NCI-H1092 (cell line): ENCODE measurements at places on chromosomes 3 and 15.
A peak's percentile ranks its signal among the peaks of the same experiment; 100 is the strongest.

DNA sequence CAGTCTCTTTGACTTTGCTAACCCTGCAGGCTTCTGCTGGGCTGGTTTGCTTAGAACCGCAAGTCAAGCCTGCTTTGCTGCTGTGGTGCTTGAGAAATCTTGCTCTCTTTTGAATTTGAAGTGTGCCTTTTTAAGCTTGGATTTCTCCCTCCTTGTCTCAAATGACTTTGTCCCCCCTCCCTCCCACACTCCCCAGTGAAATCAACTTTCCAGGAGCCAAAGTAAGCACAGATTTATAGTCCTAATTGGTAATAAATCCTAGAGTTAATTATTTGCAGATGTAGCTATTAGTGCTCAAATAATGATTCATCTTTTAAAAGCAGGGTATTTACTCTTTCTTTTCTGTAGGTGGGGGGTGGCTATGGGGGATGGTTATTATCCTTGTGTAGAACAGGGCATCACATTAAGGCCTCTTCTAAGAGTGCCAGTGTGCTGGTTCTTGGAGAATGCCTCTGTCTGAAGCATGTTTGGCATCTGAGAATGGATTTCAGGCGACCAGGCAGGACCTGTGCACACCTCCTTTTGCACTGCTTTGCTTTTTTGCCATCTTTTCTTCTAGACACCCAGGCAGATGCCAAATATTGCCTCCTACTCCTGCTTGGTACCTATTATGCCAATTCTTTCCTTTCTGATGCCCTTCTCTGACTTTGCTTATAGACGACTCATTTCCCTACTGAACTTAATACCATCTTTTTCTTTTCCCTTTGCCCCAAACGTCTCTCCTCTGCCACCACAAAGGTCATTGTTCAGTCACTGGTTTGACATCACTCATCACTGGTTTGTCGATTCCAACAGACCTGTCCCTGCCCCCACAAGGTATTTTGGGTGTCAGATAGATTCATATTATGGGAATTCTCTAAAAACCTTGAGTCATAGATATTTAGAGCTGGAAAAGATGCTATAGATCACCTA, 50.7 kb downstream of the CLDN11 start:
- DNase-seq = peak; percentile 44

DNA sequence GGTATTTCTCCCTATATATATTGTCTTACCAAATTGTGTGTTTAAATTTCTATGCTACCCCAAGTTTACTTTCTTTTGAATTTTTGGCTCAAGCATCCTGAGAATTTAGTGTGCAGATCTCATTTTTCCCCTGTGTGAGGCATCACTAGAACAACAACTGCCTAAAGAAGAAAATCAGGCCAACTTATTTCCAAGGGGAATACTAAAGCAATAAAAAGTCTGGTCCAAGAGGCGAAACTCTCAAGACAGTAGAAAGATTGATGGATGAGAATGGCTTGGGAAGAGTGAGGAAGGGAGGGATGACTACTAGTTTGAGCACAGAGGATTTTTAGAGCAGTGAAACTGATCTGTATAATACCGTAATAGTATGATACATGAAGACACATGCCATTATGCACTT, 86.3 kb upstream of the CFAP20DC start:
- no peak for DNase-seq

- DNase-seq = no peak
These were observed 106.1 kb downstream of the WDR76 start for GRCh38 chr15:43932907-43933306.

- no peak for DNase-seq
These were observed 34.3 kb upstream of the BSN start for GRCh38 chr3:49519916-49520385.

DNA sequence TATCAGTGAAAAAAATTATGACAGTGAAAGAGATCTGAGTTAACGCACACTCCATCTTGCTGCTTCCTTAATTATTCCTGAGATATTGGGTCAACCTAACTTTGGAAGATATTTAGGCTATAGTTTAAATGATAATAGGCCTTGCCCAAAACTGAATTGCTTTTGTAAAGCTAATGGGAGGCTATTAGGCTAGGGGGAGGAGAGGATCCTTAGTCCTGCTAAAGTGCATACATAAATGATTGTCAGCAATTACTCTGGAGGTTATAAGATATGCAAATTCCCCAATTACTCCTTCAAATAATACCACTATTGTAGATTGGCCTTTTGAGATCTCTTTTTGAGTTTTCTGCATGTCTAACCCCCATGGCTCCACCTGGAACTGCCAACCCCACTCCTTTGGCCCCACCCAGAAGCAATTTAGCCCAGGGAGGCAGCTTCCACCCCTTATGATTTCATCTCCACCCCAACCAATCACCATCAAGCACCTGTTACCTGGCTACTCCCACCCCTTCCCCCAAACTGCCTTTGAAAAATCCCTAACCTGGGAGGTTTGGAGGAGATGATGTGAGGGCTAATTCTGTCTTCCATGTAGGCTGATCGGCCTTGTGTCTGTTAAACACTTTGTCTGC, 509.3 kb upstream of the TGFBR2 start:
- no peak for DNase-seq

- DNase-seq = no peak
These were observed 138.6 kb downstream of the FMN1 start for GRCh38 chr15:33055962-33056361.

- DNase-seq = no peak
These were observed 159.0 kb upstream of the IL12A start for GRCh38 chr3:159829539-159830227.

- DNase-seq = peak; percentile 68
These were observed at the start of gene TM4SF1 for GRCh38 chr3:149377408-149378364. Gene TM4SF1 (minus strand): TSS chr3:149377649. CDS start chr3:149377547, 102 bp downstream.

DNA sequence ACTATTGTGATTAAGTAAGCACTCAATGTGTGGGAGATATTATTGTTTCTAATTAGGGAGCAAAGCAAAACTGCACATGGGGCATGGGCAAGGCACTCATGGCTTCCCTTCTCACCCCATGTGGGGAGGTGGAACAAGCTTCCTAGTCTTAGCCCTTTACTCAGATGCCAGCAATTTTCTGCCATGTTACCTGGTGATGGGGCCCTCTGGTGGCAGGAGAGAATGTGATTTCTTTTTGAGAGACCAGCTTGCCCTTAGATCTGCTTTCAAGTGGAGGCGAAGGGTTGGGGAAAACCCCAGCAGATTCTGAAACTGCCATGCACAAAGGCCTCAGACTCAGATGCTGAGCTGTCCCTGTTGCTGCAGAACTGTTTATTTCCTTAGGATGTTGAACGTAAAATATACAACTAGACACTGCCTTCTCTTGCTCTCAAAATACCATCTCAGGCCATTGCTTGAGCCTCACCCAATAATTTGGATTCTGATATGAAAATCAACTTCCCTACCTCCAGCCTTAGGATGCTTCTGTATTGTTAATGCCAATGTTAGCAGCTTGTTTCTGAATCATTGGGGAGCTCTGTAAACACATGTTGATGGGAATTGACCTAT, 130.2 kb upstream of the TPRG1 start:
- DNase-seq = peak; percentile 53

- DNase-seq = no peak
These were observed 10.6 kb upstream of the CHD2 start for GRCh38 chr15:92889390-92890107.

DNA sequence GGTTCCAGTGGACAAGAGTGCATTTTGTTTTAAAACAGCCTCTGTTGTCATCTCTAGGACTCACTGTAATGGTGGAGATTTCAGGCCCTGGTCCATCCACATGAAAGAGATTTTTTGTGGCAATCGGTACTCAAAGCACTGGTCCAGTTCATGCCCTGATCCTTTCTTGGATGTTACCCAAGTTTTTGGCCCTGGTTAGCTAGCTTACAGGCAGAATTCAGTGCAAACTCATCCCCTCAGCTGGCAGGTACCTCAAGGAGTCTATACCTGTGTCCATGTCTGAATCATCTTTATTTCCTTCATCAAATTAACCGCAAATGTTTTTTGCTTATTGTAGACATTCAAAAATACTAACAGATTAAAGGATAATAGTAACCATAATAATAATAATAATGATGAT, 13.7 kb upstream of the MEF2A start:
- DNase-seq = no peak

- DNase-seq = no peak
These were observed 15.9 kb downstream of the MEGF11 start for GRCh38 chr15:66237513-66238235.

GRCh38 chr15:82858932-82859331, 49.5 kb downstream of the WHAMM start:
- DNase-seq = no peak

DNA sequence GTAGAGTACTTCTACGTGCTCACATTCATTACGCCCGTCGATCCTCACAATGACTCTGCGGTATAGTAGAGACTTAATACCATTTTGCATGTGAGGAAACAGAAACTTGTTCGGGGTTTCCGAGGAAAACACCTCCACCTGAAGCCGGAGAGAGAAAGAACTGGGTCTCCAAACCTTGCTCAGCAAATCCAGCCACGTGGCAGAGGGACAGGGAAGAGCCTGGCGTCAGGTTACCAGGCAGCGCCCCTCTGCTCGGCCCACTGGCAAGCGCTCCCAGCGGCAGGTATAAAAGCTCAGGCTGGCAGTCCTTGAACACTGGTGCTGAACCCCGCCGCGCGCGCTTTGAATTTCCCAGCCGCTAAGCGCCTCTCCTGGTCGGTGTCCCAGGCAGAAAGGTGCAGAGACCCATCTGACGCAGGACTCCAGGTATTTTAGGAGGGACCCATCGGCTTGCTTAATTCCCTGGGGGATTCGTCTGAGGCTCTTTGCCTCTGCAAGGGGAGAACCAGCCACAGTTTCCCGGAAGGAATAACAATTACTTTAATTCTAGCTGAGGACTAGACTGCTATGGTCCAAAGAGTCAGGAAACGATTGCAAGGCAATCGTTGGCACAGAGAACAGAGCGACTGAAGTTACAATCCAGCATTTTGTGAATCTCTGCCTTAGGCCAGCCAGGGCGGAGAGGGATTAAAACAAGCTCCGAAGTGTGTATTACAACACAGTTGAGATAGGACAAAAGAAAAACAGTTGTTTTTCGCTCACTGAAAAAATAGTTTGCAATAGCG, at the start of gene C2CD4A:
Gene C2CD4A, plus strand, starts transcription at position 315 of the 785 bp plus-strand sequence. CDS start 637 bp downstream, outside the sequence.
- peak; percentile 41 for DNase-seq

GRCh38 chr3:9384141-9384828, 13.1 kb upstream of the SETD5 start:
- DNase-seq = no peak

DNA sequence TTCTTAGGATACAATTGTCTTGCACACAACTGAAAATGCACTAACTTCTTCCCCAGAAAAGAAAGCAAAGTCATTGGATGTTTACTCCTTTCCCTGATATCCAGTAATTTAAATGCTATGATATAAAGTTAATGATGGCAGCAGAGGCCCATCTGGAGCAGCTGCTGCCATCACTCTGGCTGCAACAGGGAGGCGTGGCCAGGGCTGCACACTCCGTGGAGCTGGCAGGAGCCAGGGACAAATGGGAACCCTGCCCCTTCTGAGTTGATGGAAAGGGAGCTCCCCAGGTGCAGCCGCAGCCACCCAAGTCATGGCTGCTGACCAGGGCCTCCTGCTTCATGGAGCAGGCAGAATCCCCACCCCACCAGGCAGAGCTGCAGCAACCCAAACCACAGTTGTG, 72.6 kb upstream of the ALDH1A3 start:
- DNase-seq = no peak

GRCh38 chr15:23073890-23074646, 34.7 kb upstream of the TUBGCP5 start:
- DNase-seq = peak; percentile 82
